ENCODE measurements at places on chromosomes 6 and 20. TPM values are rescaled to one million over a fixed set of nuclear protein-coding genes. Genes with fewer than 3 reads are reported as not detected.

DNA sequence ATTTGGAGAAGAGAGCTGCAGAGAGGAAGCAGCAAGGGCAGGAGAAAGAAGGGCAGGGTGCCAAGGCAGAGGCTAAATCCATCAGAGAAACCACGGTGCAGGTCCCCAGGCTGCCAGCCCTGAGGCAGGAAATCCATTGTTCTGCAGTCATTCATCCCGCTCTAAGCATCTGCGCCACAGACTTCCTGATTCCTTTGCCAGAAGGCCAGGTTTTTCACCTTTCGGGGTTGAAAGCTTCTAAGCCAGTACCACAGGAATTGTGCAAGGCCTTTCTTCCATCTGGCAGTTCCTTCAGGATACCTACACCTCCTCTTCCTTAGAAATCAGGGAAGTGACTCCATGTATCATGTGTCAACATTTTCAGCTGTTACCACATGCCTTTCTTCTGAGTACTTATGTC, 45.6 kb downstream of the ADGRF5 start:
- DNase-seq = peak; percentile 87

- no peak for DNase-seq
Observed at GRCh38 chr20:10110151-10110550, 75.4 kb downstream of the ANKEF1 start.

TP53TG5 gene
- not detected for total RNA-seq

FAM83D gene
- total RNA-seq = 0.79 TPM

EMILIN3 gene
- total RNA-seq = 0.50 TPM

- DNase-seq = no peak
Observed at GRCh38 chr6:42514745-42515144, 49.1 kb upstream of the UBR2 start.

GPR63 gene
- total RNA-seq = 0.69 TPM
